Activated CD8-positive, alpha-beta T cell treated with anti-CD3 and anti-CD28 coated beads for 36 hours (primary cell): ENCODE measurements at places on chromosomes 6 and 20. TPM values are rescaled to one million over a fixed set of nuclear protein-coding genes. Genes with fewer than 3 reads are reported as not detected.

The NKAIN2 gene
- total RNA-seq = not detected

The RBM24 gene
- not detected for total RNA-seq

GRCh38 chr6:140427842-140428241, 1053.4 kb upstream of the CITED2 start:
- DNase-seq = no peak

DNA sequence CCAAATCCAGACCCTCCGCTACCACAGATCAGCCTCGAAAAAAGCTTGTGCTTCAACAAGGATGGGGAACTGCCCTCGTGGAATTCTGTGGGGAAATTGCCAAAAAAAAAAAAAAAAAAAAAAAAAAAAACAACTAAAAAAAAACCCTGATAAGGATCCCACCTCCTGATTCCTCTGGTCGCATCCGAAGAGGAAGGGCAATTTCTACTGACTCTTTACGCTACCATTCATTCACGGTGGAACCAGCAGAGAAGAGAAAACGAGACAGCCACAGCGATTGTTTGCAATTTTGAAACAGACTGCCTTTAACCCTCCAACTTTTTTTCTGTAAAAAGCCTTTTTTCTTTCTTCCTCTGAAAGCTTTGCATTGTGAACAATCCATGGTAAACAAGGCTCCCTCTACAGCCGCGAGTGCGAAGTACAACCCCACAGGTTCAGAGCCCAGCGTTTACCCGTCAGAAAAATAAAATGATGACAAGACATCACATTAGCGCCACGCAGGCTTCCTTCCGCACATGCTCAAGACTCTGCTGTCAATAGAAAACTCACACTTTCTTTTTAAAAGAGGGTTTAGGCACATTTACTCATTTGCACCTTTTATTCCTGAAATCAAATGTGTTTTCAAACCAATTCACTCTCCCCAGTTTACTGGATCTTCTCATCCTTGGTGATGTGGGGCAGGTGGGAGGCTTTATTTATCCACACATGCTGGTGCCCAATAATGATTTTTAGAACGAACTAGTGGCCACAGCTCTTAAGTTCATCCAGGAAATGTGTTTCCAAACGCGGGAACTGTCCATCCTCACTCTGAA, 100.0 kb downstream of the NOL4L start:
- DNase-seq = peak; percentile 95

DNA sequence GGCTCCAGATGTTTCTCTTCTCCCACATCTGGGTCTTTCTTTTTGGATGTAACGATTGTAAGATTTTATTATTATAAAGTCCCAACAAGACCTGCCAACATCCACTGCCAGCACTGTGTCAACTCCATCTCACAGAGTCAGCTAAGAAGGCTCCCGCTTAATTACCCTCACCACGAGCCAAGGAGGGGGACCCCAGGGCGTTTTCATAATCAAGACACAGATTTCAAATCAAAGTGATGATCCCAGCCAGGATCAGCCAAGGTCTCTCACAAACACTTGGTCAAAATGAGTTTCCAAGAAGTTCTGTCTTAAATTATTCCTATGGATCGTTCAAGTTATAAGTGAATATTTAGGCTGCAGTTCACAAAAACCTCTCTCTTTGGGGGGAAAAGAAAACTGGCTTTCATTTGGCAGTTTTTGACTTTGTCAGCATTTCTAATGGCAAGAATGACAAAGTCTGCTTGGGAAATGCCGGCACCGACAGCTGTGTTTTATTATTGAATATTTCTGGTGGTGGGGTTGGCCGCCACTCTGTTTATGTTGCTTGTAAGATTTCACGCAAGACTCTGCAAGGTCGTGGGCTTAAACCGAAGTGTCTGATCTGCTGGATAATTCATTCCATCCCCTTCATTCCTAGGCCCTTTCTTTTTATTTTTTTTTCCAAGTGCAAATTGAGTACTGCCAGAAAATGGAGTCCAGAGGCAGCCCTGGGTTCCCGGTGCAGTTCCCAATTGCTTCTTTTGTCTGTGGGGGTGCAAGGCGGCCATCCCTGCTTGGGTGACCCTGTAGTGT, 170.2 kb upstream of the PMEPA1 start:
- DNase-seq = no peak
